Stimulated activated CD8-positive, alpha-beta memory T cell treated with anti-CD3 and anti-CD28 coated beads, Interleukin-4, amount 100 ng/mL, for 4 hours (primary cell): ENCODE measurements at places on chromosomes 16 and 17.

DNA sequence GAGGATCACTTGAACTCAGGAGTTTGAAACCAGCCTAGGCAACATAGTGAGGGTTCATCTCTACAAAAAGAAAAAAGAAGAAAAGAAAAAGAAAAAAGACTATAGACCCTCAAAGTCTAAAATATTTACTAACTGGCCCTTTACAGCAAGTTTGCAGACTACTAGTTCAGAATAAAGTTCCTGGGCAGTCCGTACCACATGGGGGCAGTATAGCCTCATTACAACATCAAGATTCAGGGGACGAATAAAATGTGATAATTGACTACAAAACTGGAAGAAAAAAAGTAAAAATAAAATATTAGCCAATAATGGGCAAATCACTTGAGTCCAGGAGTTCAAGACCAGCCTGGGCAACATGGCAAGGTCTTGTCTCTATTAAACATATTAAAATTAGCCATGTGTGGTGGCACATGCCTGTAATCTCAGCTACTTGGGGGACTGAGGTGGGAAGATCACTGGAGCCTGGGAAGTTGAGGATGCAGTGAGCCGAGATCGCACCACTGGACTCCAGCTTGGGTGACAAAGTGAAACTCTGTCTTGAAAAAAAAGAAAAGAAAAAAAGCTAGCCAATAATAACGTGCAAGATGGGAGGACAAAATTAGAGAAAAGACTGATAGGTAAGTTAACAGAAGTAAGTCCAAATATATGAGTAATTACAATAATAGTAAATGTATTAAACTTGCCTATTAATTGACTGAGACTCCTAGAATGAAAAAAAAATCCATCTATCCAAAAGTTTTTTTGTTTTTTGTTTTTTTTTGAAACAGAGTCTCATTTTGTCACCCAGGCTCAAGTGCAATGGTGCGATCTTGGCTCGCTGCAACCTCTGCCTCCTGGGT lies 129.4 kb upstream of the SEC14L1 start:
- DNase-seq, result no peak

DNA sequence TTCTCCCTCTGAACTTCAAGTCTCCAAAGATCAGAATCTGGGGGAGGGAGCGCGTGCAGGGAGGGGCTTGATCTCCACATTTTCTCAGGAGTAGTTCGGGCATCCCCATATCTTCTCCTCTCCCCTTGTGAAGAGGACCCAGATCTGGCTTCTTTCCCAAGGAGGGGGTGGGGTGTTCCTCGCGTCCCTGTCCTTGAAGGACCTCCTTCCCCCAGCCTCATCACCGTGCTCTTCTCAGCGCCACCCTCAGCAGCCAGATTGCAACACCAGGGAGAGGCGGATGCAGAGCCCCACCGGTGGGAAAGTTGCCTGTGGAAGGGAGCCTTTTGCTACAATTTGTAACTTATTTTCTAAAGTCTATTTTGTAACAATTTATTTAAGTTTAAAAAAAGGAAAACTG lies 5.7 kb downstream of the PRSS53 start:
- no peak for DNase-seq

GRCh38 chr16:25868706-25869370 lies 177.1 kb downstream of the HS3ST4 start:
- DNase-seq, result no peak

GRCh38 chr17:57365420-57365819 lies 109.1 kb downstream of the MSI2 start:
- no peak for DNase-seq

DNA sequence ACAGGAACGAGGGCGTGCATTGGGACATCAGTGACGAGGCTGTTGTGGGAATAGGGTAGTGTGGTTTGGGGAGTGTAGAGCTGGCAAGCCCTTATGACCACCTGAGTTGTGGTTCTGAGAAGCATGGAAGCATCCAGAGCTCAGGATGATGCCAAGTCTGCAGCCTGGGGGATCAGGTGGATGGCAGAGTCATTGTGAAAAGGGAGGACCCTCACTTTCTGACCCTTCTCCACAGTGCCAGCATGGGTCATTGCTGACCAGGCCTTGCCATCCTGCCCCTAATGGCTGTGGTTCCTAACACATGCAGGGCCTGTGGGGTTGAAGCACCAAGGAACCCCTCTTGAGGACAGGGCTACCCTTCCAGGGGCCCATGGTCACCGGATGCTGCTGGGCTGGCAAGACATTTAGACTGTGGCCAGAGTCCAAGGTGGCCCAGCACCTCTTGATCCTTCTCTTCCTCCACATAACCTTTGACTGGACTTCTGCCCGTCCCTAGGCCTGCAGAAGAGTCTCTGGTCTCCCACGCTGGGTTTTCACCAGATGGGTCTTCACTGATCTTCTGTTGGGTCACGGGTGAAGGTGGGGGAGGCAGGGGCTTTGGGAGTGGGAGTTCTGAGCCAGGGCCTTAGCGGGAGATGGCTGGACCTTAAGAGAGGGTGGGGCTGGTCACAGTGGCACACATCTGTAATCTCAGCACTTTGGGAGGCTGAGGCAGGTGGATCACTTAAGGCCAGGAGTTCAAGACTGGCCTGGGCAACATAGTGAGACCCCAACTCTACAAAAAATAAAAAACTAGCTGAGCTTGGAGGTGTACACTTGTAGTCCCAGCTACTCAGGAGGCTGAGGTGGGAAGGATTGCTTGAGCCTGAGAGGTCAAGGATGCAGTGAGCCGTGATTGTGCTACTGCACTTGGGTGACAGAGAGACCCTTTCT lies 2.0 kb upstream of the PLA2G15 start:
- no peak for DNase-seq

DNA sequence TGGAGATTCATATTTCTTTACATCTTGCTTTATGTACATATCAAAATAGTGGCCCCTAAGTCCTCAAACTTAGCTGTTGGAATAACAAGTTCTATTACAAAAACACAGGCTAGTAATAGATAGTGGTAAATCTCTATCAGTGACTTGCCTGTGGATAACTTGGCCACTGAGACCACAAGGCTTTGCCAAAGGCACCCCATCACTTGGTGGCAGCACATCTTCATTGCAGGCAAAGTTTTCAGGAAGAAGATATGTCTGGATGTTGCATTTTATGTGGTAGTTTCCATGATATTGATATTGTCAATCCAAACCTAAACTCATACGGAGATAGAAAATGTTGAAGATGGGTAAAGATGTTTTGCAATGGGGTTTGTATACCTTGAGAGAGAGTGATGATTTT lies 58.5 kb downstream of the KNOP1 start:
- no peak for DNase-seq

- no peak for DNase-seq
Observed at GRCh38 chr16:5633845-5634440, 536.3 kb upstream of the EEF2KMT start.

GRCh38 chr17:39069114-39069756 lies 82.2 kb downstream of the PLXDC1 start:
- DNase-seq, result no peak

GRCh38 chr17:13560935-13561334 lies 40.8 kb downstream of the HS3ST3A1 start:
- no peak for DNase-seq

DNA sequence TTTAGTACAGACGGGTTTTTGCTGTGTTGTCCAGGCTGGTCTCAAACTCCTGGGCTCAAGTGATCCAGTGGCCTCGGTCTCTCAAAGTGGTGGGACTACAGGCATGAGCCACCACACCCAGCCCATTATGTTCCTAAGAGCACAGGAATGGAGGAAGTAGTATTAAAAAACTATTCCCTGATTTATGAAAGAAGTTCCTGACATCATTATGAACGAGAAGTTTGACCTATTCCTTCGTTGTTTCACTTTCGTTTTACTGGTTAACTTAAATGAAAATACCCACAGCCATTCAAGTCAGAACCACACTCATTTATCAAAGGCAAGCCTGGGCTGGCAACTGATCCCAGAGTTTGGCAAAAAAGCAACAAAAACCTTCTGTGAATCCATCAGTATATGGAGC lies 13.5 kb upstream of the CBX4 start:
- no peak for DNase-seq

DNA sequence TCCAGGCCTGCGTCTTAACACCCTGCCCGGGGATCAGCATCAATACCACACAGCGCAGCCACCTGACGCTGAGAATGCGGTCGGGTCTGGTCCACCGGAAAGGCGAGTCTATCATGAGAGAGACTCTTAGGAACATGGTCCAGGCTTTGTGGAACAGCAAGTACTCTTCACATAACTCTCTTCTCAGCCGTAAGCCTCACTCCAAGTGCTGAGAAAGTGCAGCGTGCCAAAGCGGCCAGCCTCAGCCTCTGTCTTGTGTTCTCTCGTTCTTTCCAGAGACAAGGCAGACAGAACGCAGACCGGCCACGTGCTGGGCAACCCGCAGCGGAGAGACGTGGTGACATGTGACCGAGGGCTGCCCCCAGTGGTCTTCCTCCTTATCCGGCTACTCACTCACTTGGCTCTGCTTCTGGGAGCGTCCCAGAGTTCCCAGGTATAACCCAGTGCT lies 34.4 kb upstream of the ENDOV start:
- DNase-seq, result no peak

DNA sequence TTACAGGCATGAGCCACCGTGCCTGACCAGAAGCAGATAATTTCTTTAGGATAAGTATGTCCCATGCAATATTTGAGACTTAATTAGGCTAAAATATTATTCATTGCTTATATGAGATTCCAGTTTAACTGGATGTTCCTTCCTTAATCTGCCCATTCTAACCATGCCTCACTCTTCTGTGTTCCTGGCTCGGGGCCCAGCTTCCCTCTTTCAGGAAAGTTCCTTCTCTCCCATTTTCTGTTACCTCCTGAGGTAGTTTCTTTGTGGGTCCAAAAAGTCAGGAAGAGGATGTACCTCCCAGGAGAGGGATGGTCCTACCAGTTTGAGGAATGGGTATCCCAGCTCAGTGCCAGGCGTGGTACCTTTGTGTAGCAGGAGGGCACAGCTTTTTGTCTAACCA lies 23.3 kb downstream of the UNK start:
- DNase-seq, result no peak

GRCh38 chr17:21389394-21389793 lies 13.2 kb downstream of the KCNJ12 start:
- no peak for DNase-seq

GRCh38 chr17:74389937-74390679 lies 22.8 kb downstream of the GPR142 start:
- DNase-seq, result no peak

DNA sequence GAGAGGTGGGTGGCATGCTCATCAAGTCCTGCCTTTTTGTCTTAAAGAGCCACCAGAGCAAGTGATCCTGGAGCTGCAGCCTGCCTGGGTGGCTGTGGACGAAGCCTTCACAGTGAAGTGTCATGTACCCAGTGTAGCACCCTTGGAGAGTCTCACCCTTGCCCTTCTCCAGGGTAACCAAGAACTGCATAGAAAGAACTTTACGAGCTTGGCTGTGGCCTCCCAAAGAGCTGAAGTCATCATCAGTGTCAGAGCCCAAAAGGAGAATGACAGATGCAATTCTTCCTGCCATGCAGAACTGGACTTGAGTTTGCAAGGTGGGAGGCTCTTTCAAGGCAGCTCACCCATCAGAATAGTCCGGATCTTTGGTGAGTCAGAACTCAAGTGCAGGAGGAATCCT lies 14.2 kb downstream of the CSH2 start:
- DNase-seq, result no peak

GRCh38 chr17:43808076-43808475 lies 24.9 kb downstream of the MPP3 start:
- no peak for DNase-seq

DNA sequence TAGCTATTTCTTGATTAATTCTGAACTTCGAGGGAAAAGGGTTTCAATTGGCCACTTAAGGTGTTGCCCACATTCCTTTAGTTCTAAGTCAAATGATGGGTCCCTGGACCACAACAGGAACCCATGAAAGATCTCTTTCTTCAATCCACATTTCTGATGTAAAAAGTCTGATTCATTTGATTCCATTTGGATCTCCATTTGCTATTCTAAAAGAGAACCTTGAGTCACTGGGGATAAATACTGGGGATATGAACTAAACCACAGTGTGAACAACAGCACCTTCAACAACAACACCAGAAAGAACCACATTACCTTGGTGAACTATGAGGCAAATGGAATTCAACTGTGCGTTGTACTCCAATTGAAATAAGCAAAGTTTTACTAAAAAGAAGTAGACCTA lies 108.9 kb upstream of the IRX5 start:
- no peak for DNase-seq

DNA sequence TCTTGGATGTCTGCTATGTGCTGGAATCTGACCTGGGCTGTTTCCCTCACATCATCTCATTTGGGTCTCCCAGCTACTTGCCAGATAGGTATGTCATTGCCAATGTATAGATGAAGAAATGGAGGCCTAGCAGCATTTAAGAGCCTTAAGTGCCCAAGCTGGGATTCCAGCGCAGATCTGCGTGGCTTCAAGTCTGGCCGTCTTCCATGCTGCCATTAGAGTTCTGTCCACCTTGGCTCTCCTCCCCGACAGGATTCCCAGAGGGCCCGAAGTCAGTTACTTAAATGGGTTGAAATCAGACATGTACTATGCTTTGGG lies 33.0 kb upstream of the CCR7 start:
- no peak for DNase-seq

- no peak for DNase-seq
Observed at GRCh38 chr16:88904676-88905365, 38.4 kb upstream of the PABPN1L start.

GRCh38 chr17:3683054-3683511 lies 12.9 kb downstream of the P2RX5 start:
- no peak for DNase-seq

- DNase-seq, result no peak
Observed at GRCh38 chr16:84161801-84162200, 16.7 kb downstream of the DNAAF1 start.

DNA sequence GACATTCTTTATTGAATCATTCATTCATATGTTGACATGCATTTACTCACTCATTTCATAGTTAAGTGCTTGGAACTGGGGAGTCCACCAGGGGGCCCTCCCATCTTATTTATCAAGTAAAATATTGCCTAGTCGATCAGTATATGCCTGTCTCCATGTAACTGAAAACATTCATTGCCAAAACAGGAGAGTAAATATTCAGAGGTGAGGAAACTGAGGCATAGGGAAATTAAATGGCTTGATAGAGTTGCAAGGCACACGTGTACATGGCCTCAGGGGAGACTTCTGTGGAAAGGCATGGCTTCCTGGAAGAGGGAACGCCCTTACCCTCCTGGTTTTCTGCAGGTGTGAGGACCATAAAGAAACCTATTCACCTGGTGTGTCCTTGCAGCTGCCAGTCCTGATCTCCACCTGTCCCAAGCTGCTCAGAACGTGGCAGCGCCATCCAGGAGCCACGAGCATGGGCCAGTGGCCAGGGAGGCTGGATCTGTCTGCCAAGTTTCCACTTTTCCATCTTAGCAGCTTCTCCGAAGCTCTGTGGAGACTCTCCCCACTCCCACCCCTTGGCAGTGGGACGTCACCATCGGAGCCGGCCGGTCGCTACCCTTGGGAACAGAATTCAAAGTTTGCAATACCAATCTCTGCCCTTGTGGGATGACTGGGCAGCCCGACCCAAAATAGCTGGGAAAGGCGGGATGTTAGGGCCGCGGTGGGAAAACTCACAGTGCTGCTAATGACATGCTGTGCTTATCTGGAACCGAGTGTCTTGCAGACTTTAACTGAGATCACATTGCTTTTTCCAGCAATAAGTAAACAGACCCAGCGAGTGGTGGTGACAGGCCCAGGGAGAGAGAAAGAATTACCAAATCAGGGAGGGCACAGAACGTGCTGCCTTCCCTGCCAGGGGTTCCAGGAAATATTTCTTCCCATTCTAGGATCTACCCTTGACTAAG lies 4.1 kb upstream of the C1QTNF1 start:
- DNase-seq, result peak; percentile 17
